Breast epithelium (tissue), 4 donors: ENCODE measurements at places on chromosomes 7 and 10. TPM values are rescaled to one million over a fixed set of nuclear protein-coding genes. Genes with fewer than 3 reads are reported as not detected.

DNA sequence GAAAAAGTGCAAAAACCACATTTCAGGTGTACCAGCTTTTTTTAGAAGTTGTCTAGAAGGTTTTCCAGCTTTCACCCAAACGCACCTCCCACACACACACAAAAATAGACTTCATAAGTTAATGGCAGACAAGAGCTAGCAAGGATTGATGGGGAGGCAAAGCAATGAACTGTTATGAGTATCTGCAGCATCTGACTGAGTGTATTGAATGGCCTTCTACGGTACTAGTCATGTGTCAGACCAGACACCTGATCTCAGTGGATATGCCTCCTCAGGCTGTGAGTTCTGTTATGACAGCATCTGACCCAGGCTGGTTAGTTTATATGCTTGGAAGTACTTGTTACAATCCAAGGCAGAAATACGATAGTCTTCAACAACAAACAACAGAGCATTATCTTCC is 406.1 kb upstream of the AUTS2 start:
- DNase-seq: no peak

DNA sequence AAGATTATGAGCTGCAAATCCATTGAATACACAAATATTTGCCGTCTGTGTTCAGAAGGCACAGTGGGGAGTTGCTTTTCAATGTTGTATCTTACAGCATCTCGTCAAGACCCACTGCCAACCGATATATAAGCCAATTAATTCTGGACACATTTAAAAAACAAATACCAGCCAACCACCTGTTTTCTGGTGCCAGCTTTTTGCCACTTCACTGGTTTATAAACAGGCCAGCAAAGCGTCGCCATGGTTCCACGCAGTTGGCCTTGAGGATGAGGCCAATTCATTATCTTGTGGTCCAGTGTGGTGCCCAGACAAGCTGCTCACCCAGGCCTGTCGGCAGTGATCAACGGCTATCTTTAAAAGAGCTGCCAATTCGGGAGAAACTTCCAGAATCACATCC is 321.0 kb downstream of the TCERG1L start:
- no peak for DNase-seq

DNA sequence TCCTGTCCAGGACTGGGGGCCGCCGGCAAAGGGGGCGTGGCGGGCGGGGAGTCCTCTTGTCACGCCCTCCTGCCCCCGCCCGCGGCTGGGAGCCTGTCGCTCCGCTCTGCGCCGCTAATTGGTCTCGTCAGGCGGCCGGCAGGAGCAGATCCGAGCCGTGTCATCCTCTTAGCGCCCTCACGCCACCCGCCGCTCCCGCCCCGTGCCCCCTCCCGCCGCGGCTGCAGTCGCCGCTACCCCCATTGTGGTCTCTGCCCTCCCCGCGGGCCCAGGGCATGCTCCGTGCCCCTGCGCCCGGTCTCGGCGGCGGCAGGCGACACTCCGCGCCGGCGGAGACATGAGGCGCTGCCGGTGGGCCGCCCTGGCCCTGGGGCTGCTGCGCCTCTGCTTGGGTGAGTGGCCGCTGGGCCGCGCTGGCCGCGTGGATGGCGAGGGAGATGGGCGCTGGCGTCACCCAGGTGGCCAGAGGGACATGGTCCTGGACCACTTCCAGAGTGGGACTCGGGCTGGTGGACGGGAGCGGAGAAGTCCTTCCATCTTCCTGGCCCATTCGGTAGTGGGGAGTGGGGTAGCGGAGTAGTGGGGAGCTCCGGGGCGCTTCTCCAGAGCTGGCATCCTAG is at the start of gene CDHR1:
TSS of gene CDHR1 (plus strand) at position 114 of the 620 bp plus-strand sequence. CDS start at position 338, 224 bp downstream.
- DNase-seq: no peak

DNA sequence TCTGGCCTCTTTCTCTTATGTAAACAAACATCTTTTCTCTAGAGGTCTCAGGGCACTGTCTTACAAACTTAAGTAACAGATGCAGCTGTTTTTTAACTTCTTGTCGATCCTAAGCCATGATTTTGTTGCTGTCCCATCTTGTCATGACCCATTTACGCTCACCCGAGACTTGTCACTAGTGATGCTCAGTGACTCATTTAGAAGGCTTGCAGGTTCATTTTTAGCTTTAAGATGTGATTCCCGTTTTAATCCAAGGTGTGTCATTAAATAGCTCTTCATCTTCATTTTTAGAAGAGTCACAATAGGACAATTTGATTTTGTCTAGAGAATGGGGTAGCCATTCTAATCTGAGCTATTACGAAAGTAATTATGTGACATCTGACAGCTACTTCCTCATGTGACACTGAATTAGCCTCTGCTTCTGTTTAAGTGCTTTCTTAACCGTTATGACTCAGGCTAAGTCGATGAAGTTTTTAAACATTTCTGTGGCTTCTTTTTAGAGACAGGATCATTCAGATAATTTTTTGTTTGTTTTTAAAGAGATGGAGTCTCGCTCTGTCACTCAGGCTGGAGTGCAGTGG is 42.7 kb downstream of the SPDYE5 start:
- DNase-seq: no peak

The PPP1R3A gene
- not detected for total RNA-seq
